Daoy (cell line): ENCODE measurements at places on chromosomes 6 and 20. TPM values are rescaled to one million over a fixed set of nuclear protein-coding genes. Genes with fewer than 3 reads are reported as not detected.

GRCh38 chr6:41122373-41122772 is 31.8 kb downstream of the TREML1 start:
- no peak for DNase-seq

GRCh38 chr6:145736661-145737144 is 1.4 kb upstream of the EPM2A start:
- DNase-seq, result no peak

DNA sequence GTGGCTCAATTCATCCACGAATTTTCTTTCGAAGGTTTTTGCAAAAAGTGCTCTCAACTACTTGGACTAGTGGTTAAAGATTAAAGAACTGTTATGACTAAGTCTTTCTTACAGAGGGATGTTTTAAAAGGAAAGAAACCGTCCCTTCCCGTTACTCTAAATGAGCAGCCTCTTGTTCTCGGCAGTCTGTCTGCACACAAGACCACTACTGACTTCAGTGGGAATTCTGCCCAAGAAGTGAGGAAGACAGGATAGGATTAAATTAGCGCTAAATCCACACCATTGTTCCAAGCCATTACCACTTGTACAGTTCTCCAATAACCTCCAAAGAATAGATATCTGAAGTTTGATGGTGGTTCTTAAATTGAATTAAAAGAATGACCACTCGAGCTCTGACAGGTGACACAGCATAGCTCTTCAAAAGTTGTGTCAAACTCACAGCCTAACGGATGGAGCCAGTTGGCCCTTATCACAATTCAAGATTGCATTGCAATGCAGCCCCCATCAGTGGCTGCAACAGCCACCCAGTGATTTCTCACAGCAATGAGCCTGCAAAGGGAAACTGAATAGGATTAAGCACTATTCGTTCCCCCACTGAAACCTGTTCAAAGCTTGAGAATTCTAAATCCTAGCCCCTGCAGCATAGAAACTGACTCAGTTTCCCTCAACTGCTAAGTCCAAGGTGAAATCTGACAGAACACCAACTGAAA is 1.8 kb downstream of the EPB41L2 start:
- DNase-seq, result no peak

GRCh38 chr20:11966186-11966585 is 48.5 kb downstream of the BTBD3 start:
- DNase-seq, result no peak

GRCh38 chr20:13947719-13948118 is 42.7 kb downstream of the SEL1L2 start:
- no peak for DNase-seq

- no peak for DNase-seq
These were observed 34.0 kb upstream of the SH3BGRL2 start for GRCh38 chr6:79597155-79597554.

GRCh38 chr6:137696765-137697164 is 170.3 kb upstream of the TNFAIP3 start:
- DNase-seq, result no peak

DNA sequence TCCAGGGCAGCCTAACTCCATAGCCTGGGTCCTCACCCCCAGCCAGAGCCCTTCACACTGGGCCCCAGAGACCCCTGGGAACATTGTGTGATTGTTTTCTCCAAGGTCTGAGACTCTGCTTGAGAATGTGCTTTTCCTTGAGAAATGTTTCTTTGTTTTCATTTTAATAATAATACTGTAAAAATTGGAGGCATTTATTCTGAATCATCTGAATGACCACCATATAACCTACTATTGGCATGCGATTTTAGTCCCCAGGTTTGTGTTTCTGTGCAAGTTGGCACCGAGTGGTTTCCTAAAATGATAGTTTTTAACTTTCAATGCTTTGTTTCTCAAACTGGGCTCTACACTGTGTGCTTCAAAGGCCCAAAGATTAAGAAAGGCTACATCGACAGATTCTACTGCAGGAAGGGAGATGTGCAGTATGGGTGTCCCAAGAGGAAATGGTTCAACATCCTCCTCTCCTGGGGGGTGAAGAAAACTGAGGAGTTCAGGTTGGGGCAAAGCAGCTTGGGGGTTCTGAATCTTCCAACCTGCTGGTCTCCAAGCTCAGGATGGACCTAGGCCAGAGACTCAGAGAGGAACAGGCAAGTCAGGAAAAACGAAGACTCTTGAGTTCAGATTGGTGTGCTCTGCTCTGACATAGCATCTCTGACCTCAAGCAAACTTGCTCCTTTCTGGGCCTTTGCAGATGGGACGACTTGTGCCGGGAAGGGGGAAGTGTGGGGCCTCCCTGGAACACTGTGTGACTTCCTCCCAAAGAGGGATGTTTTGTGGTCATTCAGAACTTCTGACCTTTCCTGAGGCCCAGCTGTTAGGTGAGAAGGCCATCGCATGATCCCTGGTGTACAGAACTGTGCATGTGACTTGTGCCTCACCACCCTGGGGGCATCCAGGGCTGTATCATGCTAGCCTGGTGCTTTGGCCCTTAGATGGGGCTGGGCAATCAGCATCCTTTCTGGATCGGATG is 31.0 kb downstream of the DAAM2 start:
- no peak for DNase-seq

GRCh38 chr20:51404297-51405060 is 138.0 kb downstream of the NFATC2 start:
- no peak for DNase-seq

GRCh38 chr6:15110726-15111354 is 135.0 kb upstream of the JARID2 start:
- DNase-seq, result no peak

GRCh38 chr20:53660947-53661381 is 67.3 kb upstream of the ZNF217 start:
- DNase-seq, result no peak

- no peak for DNase-seq
These were observed 141.5 kb downstream of the MYB start for GRCh38 chr6:135322427-135323201.

GRCh38 chr6:136716917-136717715 is 75.2 kb downstream of the MAP3K5 start:
- no peak for DNase-seq

DNA sequence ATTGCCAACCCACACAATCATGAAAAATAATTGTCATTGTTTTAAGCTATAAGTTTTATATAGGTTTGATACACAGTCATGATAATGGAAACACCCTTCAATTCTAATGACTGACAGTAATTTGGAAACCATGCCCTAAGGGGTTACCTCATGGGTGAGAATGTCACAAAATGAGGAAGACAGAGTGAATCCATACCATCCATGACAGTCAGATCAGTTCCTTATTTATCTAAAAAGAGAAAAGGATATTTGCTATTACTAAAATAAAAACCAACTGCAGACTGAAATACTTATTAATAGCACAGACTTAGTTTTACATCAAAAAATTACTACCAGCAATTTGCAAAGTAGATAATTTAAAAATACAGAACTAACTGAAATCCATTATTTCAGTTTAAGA is 437.8 kb downstream of the UTRN start:
- DNase-seq, result no peak

DNA sequence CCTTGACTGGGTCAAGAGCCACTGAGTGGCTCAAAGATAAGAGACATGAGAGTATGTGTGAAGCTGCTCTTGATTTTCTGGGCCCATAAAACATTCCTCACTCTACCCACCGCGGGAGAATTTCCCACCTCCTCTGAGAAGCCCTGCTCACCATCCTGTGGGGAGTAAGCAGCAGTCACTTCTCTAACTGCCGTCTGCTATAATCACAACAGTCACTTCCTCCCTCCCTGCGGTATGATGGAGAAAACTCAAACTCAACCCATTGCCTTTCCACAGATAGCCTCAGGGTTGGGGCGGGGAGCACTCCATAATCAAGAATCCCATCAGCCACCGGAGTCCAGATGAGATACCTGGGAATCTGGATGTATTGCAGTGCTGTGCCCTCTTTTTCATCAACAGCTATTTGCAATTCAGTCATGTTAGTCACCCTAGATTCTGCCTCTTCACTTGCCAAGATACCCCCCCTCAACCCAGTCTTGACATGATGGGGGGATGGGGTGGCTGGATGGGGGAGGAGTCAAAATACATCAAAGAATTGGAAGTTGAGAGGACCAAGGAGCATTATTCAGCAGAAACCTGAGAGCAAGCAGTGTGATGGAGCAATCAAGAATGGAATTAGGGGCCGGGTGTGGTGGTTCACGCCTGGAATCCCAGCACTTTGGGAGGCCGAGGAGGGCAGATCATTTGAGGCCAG is 5.1 kb downstream of the MOCS1 start:
- DNase-seq, result peak; percentile 38

DNA sequence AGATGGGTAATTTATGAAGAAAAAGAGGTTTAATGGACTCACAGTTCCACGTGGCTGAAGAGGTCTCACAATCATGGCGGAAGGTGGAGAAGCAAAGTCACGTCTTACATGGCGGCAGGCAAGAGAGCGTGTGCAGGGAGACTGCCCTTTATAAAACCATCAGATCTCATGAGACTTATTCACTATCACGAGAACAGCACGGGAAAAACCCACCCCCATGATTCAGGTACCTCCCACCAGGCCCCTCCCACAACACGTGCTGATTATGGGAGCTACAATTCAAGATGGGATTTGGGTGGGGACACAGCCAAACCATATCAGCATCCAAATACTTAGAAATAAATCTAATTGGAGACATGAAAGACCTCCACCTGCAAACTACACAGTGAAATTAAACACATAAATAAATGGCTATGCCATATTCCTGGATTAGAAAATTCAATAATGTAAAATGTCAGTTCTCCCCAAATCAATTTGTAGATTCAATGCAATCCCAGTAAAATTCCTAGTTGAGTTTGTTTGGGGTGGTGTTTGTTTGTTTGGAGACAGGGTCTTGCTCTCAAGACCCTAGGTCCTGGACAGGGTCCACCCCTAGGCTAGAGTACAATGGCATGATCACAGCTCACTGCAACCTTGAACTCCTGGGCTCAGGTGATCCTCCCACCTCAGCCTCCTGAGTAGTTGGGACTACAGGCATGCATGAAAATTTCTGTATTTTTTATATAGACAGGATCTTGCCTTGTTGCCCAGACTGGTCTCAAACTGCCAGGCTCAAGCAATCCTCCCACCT is 101.6 kb downstream of the TAF4 start:
- no peak for DNase-seq

DNA sequence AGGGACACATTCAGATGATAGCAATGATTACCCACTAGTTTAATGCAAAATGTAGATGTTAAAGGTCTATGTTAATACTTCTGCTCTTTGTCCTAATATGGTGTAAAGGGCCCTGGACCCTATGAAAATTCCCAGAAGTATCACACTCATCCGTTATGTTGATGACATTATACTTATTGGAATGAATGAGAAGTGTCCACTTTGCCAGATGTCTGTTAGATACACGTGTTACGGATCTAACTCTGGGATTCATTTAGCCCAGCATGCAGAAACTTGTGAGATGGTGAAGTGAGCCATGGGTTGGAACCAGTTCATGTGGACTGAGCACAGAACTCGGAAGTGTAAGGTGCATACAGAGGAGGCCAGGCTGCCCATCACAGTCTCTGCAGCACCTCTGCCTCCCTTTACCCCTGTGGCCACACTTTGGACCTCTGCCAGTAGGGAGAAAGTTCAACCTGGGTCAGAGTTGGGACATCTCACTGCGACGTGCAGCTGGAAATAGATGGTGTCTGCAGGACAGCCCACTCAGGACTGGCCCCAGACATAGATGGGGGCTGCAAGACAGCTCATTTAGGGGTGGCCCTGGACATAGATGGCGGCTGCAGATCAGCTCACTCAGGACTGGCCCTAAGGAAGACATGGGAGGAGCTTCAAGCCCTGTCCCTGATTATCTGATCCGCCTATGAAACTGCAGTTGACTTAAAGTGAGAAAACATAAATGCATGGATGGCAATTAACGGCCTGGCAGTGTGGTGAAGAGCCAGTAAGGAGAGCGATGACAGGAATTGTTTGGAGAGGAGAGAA is 71.2 kb upstream of the THBS2 start:
- no peak for DNase-seq

DNA sequence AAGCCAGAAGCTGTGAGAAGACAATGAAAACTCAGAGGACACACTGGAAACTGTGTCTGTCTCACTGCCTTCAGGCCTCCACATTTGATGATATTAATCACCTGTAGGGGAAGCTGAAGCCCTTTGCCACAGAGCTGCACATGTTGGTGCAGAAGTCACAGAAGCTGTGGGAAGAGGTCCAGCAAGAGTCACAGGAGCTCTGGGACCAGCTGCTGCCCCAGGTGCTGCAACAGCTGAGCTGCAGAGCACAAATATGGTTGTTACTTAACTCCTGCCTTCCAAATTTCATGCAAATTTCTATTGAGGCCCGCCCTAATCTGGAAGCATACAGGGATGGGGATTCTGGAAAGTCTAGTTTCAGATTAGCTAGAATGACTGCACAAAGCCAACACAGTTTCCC is 169.3 kb downstream of the OGFRL1 start:
- no peak for DNase-seq

DNA sequence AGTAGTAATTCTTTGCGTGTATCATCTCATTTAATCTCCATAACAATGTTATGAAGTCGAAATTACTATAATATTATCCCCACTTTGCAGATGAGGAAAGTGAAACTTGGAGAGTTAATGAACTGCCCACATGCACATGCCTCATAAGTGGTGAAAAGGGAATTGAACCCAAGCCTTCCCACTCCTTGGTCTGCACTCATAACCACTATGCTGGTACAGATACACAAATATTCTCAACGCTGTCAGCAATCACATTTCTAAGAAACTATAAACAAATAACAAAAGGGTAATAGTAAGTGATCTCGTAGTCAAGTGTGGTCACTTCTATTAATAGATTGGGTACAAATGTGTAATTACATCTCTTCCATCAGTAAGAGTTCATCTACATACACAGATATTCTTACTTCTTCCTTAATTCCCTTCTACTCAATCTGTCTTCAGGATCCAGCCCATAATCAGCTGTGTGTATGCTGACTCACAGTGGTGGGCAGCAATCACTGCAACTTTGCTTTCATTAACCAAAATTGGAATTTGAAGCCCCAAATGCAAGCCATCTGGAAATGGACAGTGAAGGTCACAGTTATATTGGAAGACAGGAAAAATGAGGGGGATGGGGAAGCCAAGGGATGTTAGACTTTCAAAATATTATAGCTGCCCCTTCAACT is 6.6 kb downstream of the PRSS35 start:
- DNase-seq, result peak; percentile 19

Gene PRSS16
- 4.3 and 8.2 TPM in 2 replicates for total RNA-seq

Gene OXT
- total RNA-seq, result not detected in 2 replicates

Gene BMP6
- 0.34 and 0.80 TPM in 2 replicates for total RNA-seq

Gene RHAG
- total RNA-seq, result not detected in 2 replicates

Gene NKAIN2
- total RNA-seq, result not detected in 2 replicates

Gene SDCBP2
- total RNA-seq, result 1.3 and 3.7 TPM in 2 replicates

Gene MROH8
- total RNA-seq, result 0.11 TPM in 1 of 2 replicates, not detected in the other

Gene TBXT
- total RNA-seq, result 0.57 TPM in 1 of 2 replicates, not detected in the other

Gene NKAPL
- not detected in 2 replicates for total RNA-seq

Gene PTPRK
- total RNA-seq, result 40.1 and 46.5 TPM in 2 replicates

Gene DEFB124
- not detected in 2 replicates for total RNA-seq
